ENCODE measurements at places on chromosomes 7 and 10.

DNA sequence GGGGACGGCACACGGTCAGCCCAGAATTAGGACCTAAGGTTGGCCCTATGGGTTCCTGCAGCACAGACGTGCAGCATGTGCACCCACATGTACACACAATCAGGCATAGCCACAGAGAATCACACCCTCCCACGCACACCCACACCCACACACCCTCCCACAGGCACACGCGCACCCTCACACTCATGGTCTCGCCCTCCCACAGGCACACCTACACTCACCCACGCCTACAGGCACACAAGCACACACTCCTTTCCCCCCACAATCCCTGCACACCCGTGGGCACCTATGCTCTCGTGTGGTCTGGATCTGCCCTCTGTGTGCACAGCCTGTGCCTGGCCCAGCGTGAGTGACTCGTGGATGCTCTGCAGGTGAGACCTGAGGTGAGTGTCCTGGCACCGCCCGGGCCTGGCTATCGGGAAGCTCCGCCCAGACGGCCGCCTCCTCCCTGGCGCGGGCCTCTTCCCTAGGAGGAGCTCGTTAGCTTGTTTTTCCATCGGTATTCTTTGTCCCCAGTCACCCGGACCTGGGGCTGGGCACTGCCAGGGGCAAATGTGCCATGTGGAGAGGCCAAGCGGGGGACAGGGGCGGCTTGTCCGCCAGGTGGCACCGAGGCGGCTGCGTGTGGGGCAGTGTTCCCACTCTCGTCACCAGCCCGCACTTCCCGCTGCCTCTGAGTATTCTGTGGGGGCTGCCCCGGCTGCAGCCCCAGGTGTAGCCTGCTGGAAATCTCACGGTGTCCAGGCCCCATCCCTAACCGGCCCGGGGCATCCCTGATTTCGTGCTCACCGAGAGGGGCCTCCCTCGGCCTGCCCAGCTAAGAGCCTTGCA lies 110.2 kb upstream of the FAM20C start:
- DNase-seq, result no peak

GRCh38 chr10:51955696-51956095 lies 256.3 kb upstream of the CSTF2T start:
- DNase-seq, result no peak

DNA sequence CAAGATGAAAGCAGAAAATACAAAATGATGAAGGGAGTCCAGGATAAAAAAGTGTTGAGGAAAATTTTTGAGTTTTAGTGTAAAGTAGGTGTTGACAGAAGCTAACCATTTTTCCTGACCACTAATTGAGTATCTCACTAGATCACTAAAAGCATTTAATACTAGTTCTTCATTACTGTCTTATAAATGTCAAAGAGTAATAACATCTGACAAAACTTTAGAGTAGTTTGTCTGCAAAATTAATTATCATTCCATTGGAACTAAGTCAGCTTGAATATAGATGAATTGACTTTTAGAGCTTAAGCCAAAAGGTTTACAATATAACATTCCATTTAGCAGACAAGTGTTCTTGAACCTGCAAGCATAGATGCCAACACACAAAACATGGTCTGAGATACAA lies 232.9 kb downstream of the FOXP2 start:
- no peak for DNase-seq

GRCh38 chr7:494259-494687 lies 25.4 kb downstream of the PDGFA start:
- DNase-seq, result no peak

- peak; percentile 19 for DNase-seq
Measured at GRCh38 chr10:32367793-32368453, 21.0 kb upstream of the EPC1 start.

DNA sequence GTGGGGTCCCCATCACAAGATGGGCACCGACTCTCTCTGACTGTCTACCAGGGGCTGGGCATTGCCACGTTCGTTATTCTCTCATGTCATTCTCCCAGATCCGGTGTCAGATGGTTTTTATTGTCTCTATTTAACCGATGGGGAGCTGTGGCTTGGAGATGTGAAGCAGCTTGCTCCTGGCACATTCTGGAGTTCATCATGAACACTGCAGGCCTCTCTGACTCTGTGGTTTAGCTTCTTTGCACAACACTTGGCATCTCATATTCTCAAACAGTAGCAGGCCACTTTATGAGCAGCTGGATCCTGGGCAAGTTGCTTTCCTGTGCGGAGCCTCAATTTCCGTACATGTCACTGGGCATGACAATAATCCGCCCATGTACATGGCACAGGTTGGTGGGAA lies 119.9 kb downstream of the LRRC18 start:
- DNase-seq, result no peak

DNA sequence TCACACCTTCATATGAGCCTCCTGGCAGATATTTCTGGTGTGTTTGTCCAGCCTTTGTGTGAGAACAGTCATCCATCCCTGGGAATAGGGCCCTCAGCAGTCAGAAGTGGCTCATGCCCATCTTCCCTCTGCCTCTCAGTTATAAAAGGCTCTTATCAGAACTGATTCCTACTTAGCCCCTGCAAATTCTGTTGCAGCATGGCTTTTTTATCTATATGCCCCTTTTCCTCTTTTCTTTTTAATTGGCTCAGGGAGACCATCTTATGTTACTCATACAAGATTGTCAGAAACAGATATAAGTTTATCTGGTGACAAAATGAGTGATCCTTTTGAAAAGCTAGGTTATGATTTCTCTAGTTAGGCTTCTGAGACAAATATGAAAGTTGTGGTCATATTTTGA lies 194.1 kb downstream of the CREB5 start:
- no peak for DNase-seq

DNA sequence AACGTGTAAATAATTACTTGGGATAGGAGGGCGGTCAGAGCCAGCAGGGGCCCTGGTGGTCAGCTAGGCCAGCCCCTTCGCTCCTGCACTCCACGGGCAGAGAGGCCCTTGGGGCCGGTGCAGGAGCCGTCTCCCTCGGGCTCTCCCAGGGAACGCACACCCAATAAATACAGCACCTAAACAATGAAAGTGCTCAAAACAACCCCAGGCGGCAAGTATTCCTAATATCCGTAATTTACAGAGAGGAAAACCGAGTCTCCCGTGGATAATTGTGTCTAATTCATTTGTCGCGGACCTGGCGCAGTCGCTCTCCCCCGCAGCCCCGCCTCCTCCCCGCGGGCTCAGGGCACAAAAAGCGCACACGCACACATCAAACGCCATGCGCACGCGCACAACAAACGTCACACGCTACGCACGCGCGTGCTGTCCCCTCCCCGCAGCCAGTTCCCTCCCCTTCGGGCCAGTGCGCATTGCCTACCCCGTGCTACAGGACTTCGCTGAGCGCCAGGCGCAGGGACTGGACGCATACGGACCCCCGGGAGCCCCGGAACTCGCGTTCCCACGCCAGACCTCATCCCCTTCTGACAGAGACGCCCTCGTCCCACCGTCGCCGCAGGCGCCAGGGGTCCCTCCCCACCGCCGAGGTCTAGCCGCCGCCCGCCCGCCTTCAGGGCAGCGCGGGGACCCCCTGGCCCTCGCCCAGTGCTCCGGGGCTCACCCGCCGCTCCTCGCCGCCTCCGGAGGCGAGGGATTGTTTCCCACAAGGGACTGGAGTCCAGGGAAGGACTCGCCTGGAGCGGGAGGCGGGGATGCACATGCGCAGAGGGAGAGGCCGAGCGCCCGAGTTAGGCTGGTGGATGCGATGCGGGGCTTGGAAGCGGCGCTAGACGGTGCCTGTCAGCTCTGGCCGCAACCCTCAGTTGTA lies at the start of gene ZNF248:
TSS of gene ZNF248 (minus strand) at position 324 of the 925 bp plus-strand sequence. CDS start 1,300 bp downstream, outside the sequence.
- DNase-seq, result peak; percentile 93

- DNase-seq, result no peak
Measured at GRCh38 chr10:63504145-63504881, 16.9 kb upstream of the REEP3 start.

Measured in GDM1 (cell line).